ENCODE measurements at places on chromosomes 12 and 14.

DNA sequence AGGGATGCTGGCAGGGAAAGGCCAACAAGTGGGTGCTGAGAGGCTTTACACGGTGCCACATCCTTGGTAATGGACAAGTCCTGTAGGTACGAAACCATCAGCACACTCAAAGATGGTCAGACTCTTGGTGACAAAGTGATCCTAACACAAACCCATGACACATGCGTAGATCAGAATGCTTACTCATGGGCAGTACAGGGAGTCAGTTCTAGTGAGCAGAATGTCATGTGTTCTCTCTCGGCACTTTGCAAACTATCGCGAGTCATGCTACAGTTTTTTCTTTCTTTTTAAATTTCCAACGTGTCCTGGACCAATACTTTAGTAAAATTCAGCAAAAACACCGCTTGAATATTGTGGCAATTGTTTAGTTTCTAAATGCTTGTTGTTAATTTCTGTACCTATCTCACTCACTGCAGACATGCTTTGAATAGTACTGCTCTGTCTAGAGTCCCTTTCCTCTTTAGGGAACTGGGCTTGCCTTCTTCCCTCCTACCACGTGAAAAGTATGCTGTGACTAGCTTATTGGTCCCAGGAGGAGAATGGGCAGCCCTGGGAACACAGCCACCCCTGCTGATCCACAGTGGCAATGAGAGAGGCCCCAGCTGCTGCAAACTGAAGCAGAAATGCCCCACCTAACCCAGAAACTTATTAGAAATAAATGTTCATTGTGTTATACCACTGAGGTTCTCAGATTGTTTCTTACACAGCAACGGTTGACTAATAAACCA is 62.4 kb downstream of the UBR7 start:
- DNase-seq: no peak

- no peak for DNase-seq
These were observed 196.6 kb upstream of the KRR1 start for GRCh38 chr12:75707983-75708382.

DNA sequence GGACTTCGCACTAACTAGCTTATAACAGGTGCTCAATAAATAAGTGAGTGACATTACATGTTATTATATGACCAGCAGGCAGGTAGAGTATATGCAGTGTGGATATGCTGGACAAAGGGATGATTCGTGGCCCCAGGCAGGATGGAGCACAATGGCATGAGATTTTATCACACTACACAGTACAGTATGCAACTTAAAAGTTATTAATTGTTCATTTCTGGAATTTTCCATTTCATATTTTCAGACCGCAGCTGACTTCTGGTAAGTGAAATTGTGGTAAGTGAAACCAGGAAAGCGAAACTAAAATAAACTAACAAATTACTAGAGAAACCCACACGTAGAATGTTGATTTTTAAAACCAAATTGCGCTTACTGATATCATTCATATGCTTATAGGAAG is 3.3 kb downstream of the PARP11 start:
- DNase-seq: no peak

DNA sequence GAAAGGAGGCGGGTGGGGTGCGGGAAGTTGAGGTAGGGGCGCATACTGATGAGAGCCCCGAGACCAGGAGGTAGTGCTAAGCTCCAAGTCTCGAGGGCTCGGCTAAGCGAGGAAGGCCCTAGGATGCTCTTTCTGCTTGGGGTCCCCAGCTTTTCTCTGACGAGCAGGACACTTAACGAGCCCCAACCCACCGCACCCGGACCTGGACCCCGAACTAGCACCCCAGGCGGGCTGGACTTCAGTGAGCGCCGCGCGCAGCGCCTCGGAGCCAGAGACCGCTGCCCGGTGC is 4.7 kb upstream of the C1QL4 start:
- DNase-seq: no peak

DNA sequence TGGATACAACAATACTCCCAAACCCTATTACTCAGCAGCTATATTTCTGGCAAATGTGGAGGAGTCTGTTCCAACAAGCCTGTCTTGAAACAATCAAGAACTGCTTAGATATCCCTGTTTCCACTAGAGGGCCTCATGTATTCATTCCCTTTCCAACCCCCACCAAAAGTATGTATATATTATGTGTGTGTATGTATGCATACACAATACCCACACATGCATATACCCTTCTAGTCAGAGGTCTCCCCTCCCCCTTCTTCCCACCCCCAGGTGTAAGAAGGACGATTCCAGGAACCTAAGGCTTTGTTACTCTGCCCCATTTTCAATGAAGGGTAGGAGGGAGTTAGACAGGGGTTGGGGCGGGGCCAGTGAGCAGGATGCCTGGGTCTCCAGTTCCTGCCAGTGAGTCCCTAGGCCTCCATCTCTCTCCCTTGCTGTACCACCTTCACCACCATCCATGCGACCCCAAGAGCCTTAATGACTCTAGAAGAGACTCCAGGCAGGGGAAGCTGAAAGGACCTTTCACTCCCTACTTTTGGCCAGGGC is at the start of gene DGKA:
Gene DGKA, plus strand, starts transcription at position 392 of the 546 bp plus-strand sequence. CDS start 5,342 bp downstream, outside the sequence.
- DNase-seq: peak; percentile 57

- DNase-seq: no peak
These were observed 82.8 kb downstream of the KIF26A start for GRCh38 chr14:104221071-104221625.

DNA sequence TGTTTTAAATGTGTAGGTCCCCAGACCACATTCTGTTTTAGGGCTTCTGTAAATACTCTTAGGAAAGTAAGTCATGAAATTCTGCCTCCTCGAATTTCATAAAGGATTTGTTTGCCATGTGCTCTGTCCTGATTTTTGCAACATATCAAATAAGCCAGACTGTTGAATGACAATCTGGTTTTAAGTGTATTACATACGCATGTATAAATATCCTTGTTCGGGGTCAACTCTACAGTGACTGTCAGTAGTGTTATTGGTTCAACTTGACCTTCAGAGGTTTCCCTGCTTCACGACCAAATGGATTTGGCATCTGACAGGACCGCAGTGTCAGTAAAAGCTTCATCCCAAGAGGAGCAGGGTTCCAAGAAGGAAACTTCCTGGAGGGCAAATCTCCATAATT is 52.7 kb downstream of the PPM1A start:
- no peak for DNase-seq

GRCh38 chr14:76997257-76997970 is 31.1 kb downstream of the IRF2BPL start:
- no peak for DNase-seq

- DNase-seq: no peak
These were observed 66.0 kb upstream of the GTF2A1 start for GRCh38 chr14:81286574-81287370.

GRCh38 chr12:100128512-100128908 is 14.2 kb downstream of the BLTP3B start:
- DNase-seq: peak; percentile 23

DNA sequence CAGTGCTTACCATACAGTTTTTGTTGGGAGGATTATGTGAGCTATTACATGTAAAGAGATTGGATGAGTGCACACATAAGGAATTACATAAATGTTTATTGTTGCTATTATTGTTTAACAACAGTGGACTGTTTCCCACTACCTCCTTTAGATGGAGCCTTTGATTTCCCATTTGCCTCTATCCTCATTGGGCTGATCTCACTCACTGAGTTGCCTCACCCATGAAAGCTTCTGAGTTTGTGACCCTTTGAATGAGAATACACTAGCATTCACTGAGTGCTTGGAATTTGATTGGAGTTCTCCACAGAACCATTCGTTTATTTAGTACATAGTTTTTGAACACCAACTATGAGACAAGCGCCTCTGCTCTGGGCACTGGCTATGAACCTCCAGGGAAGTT is 121.0 kb downstream of the HELB start:
- no peak for DNase-seq

DNA sequence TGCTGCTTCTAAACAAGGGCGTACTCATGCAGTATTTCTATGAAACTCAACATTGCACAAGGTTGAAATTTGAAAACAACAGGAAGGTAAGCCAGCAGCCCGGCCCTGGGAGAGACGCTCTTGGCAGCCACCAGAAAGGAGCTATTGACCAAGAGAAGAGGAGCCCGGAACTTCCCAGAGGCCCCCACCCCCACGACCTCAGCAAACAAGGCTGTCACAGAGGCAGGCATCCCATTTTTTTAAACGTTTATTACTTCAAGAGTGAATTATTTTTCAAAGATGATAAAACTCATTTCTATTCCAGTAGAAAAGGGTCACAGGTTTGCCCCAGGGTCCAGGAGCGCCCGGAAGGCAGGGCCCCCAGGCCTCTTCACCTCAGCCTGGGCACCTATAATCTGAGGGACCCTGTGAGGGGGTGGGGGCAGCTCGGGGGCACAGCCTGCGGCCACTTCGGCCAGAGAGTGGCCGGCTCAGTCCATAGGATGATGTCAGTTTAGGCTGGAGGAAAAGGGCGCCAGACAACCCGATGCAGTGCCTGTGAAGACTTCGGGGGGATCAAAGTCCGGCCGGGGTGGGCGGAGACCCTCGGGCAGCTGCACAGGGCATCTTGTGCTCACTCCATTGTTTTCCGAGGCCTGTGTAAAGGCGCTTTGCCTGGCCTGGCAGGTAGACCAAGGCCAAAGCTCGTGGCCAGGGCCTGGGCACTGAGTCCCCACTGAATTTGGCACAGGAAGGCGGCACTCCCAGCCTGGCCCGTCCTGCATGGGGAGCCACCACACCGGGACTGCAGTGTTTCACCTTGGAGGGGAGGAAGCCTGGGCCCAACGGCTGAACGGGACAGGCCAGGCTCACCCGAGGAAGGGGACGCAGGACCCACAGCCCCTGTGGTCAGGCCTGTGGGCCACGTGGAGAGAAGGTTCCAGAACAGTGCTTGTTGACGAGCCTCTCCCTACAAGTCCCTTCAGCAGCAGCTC is 86.0 kb downstream of the SCARB1 start:
- DNase-seq: no peak

DNA sequence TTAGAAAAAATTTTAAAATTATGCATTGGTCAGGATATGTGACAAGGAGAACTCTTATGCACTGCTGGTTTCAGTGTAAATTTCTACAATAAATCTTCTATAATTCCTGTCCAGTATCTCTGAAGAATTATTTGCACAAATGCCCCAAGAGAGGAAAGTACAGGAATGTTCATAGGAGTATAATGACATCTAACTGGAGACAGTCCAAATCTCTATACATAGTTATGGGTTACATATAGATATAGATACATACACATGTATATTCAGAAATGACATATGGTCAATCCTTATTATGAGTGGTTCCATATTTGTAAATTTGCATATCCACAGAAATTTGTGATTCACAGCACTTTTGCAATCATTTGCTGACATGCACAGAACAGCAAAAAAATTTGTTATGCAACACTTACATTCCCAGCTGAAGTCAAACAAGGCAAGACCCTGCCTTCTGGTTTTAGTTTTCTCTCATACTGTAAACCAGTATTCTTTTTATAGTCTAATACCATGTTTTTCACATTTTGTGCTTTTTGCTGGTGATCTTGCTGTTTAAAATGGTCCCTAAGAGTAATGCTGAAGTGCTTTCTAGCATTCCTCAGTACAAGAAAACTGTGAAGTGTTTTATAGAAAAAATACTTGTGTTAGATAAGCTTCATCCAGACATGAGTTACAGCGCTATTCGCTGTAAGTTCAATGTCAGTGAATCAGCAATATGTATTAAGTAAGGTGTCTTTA is 103.8 kb downstream of the SLC16A7 start:
- no peak for DNase-seq

- no peak for DNase-seq
These were observed 40.4 kb upstream of the GZMB start for GRCh38 chr14:24674204-24674970.

Data from HTR-8/SVneo (cell line).